HCT116 (cell line): ENCODE measurements at places on chromosomes 2 and 18.

GRCh38 chr2:169945515-169945914, 118.3 kb downstream of the UBR3 start:
- DNase-seq, result no peak

GRCh38 chr18:63878925-63879324, 8.6 kb upstream of the SERPINB2 start:
- no peak for DNase-seq

GRCh38 chr2:96115631-96116423, 544 bp downstream of the ADRA2B start:
- DNase-seq, result no peak

GRCh38 chr18:32867936-32868335, 95.1 kb upstream of the KLHL14 start:
- DNase-seq, result no peak

- no peak for DNase-seq
Observed at GRCh38 chr18:5103286-5103685, 93.8 kb downstream of the AKAIN1 start.

DNA sequence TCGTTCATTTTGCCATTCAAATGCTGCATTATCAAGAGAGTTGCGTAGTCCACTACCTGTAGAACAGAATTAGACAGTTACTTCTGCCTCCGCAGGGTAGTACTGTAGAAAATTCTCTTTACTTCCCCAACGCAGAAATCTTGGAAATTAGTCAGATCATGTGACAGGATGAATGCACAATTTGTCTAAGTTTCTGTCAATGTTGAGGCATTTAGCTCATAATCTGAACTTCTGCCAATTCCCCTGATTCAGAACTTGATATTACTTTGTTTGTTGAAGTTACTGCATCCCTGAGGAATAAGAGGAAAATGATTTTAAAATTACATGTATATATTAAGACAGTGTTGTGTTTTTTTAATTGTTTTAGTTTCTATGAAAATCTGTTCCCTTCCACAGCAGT, 83.4 kb downstream of the TTC27 start:
- no peak for DNase-seq

DNA sequence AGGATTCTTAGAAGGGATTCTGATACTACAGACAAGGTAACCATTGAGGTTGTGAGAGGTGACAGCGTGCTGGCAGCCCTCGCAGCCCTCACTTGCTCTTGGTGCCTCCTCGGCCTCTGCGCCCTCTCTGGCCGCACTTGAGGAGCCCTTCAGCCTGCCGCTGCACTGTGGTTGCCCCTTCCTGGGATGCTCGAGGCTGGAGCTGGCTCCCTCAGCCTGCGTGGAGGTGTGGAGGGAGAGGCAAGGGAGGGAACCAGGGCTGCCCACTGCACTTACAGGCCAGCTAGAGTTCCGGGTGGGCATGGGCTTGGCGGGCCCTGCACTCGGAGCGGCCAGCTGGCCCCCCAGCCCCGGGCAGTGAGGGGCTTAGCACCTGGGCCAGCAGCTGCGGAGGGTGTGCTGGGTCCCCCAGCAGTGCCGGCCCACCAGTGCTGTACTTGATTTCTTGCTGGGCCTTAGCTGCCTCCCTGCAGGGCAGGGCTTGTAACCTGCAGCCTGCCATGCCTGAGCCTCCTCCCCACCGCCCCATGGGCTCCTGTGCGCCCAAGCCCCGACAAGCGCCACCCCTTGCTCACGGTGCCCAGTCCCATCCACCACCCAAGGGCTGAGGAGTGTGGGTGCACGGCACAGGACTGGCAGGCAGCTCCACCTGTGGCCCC, 23.9 kb upstream of the RIT2 start:
- DNase-seq, result no peak

DNA sequence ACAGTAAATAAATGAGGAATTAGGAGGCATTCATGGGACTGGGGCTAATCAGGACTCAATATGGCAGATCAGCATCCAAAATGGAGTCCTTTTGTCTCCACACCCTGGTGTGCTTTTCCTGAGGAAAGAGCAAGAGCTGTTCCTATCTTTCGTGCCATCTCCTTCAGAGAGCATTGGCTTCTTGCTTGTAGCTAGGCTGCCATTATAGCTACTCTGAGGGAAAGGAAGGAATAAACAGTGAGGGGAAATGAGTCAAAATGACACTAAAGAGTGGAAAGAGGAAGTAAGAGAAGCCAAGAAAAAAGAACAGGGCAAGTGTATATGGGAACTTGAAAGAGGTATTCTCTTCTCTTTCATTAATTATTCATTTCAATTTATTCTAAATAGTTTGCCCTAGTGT, 8.4 kb upstream of the NMI start:
- DNase-seq, result no peak

DNA sequence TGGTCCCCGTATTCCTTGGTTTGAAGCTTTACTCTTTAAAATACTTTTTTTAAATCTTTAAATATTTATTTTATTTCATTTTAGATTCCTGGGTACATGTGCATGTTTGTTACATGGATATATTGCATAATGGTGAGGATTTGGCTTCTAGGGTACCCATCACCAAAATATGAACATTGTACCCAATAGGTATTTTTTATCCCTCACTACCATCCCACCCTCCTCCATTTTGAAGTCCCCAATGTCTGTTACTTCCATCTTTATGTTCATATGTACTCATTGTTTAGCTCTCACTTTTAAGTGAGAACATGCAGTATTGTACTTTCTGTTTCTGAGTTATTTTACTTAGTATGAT, 59.5 kb upstream of the IL1RL1 start:
- no peak for DNase-seq

- no peak for DNase-seq
Observed at GRCh38 chr2:168165985-168166901, 81.2 kb downstream of the STK39 start.

- DNase-seq, result no peak
Observed at GRCh38 chr18:67417864-67418523, 98.5 kb downstream of the DSEL start.

DNA sequence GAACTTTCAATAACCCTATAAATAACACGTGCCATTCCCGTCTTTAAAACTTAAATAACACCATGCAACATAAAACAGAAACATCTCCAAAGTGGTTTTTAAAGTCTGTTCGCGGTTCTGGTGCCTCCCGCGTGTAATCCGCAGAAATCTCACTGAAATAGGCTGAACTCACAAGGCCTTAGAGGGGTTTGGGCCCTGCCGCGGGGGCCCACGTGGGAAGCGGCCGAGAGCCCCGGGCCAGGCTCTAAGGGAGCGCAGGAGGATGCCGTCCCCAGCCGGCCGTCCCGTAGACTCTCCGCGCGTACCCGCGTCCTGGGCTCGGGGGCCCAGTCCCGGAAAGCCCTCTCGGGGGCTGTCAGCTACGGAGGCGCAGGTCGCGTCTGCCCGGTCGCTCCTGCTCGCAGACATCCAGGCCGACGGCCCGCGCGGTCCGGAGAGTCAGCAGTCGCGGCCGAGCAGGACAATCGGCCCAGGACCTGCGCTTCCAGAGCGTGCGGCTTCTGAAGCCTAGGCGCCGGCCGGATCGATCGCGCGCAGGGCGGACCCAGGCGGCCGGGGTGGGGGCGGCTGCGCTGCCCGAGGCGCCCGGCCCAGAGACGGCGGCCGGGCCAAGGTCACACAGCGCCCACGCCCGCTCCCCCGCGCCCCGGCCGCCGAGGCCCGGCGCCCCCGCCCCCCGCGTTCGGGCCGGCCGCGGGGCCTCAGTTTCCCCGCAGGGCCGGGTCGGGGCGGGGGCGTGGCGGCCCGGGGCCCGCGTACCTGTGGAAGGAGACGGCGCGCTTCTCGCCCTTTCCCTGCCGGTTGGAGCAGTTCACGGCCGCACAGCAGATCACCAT, 558 bp downstream of the THAP4 start:
- DNase-seq, result no peak

- no peak for DNase-seq
Observed at GRCh38 chr2:239780236-239780994, 244.7 kb downstream of the NDUFA10 start.

DNA sequence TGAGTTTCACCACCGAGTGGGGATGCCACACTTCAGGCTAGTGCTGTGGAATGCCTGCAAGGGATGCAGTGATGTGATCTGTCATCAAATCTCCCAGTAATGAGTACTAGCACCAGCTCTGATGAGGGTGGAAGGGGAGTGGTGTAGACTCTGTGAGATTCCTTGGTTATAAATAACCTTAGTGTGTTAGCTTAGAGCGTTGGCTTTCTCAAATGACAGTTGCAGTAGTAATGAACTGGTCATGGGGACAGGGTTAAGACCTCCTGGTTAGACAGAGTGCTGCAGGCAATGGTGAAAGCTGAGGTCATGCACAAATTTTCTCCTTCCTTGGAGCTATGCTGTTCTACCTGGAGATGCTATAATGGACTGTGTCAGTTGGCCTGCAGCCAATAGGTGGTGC, 1063.4 kb upstream of the CRIM1 start:
- DNase-seq, result no peak

DNA sequence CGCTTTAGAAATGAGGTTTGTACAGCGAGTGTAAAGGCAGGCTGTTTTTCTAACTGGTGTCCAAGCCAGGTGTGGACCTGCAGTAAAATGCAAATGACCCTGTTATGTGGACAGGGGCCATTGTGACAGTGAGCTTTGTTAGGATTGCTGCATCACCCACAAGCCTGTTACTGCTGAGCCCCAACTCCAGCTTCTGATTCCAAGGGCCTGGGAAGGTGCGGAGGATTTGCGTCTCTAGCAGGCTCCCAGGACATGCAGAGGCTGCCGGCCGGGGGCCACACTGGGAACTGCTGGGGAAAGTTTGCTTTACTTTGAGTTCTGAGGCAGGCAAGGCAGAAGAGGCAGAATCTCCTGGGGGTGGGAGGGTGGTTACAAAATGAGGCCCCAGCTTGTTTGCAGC, 164.1 kb downstream of the GLI2 start:
- DNase-seq, result no peak

DNA sequence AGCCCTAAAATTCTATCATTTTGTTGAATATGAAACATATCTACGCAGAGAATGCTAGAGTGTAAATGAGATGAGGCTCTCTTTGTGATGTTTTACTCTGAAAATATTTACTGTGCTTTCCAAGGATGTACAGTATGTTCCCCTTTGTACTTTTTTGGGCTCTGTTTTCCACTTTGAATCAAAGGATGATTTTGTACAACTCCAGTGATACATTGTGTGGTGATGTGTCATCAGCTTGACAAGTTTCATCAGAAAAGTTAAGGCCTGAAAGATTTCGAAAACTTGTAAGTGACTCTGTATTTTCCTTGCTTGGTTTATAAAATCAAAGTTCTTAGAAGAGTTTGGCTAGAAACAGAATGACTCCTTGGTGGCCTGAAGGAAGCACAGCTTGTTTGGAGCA, 206.3 kb downstream of the LTBP1 start:
- no peak for DNase-seq

DNA sequence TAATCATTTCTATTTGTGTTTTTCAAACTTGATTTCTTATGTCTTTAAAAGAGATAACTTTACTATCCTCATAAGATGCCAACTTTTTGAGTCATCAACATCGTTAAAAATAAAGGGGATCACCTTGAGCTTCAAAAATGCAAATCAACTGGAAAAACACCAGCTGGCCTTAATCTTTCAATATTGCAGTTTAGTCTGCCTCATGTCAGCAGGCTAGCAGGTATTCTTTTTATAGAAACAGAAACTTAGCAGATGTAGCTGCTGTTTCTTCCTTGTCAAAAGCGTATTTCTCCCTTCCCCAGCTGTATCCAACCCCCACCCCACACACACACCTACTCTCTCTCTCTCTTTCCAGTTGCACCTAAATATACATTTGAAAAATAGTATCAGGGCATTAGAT, 154.1 kb upstream of the ZNF804A start:
- no peak for DNase-seq

DNA sequence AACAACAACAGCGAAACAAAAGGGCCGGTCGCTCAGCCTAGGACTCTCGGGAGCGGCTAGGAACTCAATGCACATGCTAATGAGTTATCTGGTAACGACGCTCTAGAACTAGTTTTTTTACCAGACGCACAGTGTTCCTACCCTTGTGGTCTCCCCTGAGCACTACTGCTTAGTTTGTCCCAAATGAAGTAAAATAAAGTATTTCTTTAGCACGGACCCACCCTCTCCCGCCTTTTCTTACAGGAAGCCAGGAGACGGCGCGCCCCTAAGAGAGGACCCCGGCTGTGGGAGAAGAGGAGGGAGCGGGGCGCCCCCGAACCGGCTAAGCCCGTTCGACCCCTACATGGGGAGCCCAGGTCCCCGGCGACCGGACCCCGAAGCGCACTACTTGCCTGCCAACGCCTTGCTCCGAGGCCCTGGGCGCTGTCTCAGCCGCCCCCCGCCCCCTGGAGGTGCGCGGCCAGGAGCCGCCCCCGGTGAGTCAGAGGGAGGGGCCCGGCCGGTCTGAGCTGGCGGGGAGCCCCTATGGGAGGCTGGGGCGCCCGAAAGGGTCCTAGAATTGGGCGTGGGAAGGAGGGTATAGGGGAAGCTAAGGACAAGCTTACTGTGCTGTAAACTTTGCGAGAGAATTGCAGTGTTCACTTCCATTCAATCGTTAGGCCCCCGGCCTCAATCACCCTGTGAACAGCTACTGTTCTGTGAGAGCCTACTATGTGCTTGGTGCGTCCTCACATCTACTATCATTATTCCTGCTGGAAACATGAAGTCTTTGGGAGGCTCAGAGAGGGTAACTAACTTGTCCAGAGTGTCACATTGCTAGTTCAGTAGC, 3.6 kb upstream of the CAPG start:
- DNase-seq, result no peak

DNA sequence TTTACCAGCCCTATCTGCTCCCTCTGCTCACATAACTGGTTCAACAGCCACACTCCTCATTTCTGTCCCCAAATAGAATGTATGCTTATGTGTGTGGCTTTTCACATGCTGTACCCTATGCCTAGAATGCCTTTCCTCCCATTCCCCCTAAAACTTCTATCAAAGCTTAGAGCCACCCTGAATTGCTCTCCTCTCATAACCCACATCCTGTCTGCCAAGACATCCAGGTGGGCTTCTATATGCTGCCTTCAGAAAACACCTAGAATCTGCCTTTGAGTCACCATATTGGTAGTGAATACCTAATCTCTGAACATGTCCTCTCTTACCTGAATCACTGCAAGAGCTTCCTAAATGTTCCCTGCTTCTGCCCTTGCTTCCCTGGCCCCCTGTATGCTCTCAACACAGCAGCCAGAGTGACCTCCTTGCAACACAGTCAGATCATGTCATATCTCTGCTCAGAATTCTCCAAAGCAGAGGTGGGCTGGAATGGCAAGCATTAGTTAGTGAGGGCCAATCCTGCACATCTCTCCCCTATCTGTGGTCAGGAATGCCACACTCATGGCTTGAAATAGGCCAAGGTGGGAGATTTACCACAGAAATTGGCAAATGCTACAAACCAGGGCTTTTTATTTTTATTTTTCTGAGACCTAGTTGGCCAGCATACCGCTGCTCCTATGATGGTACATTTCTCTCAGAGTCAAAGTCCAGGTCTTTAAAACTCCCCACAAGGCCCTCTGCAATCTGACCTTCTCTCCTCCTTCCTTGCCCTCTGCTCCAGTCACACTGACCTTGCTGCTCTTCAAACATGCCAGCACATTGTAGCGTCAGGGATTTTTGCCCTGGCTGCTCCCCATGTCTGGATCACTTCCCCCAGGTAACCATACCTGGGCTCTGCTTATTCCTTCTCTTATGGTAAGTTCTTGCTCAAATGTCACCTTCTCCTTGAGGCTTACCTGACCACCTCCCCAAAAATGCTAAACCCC, 111.8 kb upstream of the STON1 start:
- no peak for DNase-seq
